Memory B cell (primary cell): ENCODE measurements at places on chromosomes 11 and 22.

- no peak for DNase-seq
Observed at GRCh38 chr11:43418197-43418596, 59.5 kb downstream of the TTC17 start.

- no peak for DNase-seq
Observed at GRCh38 chr11:104254347-104254746, 90.4 kb upstream of the PDGFD start.

DNA sequence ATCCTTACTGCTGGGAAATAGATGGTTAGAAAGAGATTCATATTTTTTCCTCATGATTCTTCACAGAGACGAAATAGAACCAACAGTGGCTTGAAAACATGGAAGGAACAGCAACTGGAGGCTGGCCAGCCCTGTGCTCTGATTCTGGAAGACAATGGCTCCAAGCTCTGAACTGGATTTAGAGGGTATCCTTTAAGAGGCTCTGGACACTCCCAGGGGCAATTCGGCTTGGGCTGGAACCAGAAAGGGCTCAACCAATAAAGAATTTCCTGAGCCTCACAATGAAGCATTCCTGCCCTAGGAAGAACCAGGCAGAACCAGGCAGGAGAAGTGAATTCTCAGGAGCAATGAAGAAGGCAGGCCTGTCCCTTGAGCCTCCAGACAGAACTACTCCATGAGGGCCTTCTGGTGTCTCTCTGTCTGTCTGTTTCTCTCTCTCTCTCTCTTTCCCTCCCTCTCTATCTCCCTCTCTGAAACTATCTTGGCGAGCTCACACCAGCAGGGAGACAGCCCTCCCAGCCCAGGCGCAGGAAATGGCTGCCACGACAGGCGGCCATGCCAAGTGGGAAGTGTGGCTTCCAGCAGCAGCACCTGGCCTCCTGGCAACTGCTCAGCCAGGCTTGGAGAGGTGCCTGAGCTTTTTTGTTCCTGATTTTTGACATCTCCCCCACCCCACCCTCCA is 93.3 kb downstream of the RCN1 start:
- no peak for DNase-seq

DNA sequence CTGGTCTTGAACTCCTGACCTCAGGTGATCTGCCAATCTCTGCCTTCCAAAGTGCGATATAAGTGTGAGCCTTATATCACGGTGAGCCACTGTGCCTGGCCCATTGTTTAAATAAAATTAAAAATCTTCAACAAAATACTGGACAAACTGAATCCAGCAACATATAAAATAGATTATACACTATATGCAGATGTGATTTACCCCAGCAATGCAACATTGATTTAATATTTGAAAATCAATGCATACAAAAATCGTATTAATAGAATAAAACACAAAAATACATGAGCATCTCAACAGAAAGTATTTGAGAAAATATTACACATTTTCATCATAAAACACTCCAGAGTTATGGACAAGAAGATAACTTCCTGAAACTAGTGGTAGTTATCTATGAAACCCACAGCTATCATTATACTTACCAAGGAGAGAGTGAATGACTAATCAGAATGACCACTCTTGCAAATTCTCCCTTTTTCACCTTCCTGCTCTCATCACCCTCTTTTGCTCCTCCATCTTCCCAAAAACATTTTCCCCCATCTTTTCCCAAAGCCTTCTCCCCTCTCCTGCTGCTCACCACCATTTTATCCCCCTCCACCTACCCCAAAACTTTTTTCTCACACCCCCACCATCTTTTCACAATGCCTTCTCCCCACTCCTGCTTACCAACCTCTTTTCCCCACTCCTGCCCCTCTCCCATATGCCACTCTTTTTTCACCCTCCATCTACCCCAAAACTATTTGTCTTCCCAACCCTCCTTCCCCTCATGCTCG is 122.1 kb upstream of the VPREB1 start:
- DNase-seq = no peak
